ENCODE measurements at places on chromosomes 12 and 14.
A peak's percentile ranks its signal among the peaks of the same experiment; 100 is the strongest.

DNA sequence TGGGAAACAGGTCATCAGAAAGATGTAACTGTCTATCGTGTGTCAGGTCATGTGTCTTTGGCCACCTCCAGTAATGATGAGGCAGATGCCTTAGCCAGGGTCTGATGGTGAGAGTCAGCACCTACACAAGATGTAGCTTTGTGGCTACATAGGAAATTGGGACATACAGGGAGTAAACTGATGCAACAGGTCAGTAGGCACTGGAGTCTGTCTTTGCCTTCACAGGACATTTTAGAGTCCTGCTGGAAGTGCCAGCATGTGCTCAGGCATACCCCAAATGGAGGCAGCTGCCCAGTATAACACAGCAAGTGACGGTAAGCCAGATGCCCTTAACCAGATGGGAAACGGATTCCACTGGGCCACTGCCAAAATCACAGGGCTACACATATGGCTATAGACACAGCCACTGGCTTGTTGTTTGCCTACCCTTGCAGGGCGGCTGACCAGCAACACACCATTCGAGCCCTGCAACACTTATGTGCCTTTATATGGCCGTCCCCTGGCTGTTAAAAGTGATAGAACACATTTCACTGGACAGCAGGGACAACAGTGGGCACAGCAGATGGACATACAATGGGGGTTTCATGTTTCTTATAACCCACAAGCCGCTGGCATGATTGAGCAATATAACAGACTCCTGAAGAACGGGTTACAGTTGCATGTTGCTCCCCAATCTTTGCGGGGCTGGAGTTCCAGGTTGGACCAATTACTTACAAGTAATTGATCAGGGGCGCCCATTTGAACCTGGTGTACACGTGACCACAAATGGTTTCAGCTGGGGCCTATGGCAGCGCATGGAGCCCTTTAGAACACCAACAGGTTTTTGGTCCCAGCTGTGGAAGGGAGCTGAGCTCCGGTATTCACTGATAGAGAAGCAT, 12.9 kb upstream of the RNASE12 start:
- DNase-seq, result no peak

DNA sequence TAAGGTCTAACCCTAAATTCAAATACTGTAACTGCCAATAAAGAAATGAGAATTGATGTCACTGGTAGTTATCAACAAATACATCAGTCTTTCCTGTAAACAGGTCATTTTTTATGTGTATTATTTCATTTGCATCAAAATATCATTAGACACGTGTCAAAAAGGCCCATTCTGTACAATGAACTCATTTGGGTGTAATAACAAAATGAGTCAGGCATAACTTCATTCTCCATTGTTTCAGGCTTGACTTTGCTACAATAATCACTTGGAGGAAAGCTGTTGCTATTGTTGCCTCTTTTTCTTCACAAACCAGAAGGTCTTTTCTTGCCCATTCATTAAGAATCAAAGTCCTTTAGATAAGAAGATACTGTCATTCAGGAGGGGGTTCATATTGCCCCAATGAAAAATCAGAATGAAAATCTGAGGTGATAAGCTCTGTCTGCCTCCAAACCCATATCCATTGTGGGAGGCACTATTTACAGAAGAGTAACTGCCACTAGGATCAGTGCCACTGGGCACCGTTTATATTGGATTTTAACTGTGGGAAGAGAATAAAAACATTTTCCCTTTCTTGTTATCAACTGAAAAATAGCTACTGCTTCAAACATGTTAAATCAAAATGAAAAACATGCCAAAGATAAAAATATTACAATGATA, 10.1 kb downstream of the ENTPD5 start:
- DNase-seq, result no peak

GRCh38 chr12:6626654-6627283, 9.0 kb downstream of the LPAR5 start:
- DNase-seq, result no peak

GRCh38 chr12:47797441-47797840, 22.3 kb downstream of the HDAC7 start:
- no peak for DNase-seq

DNA sequence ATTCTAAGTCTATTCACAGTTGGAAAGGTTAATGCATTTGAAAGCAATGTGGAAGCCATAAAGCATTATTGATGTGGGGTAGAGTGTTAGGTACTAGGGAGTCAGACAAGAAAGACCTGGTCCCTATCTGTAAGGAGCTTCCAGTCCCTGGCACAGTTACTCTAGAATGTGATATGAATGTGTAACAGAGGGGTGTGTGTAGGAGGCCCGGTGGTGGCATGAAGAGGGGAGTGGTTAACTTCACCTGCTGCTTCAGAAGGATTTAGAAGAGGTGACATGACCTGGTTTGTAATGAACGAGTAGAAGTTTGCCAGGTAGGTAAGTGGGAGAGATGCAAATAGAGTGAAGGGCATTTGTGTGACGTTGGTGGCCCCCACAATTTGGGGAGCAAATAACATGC, 15.1 kb upstream of the GALNT6 start:
- no peak for DNase-seq

- peak; percentile 89 for DNase-seq
Observed at GRCh38 chr14:75295491-75296345, 17.1 kb downstream of the FOS start.

- DNase-seq, result no peak
Observed at GRCh38 chr12:28367993-28368392, 177.7 kb downstream of the CCDC91 start.
